ENCODE measurements at places on chromosomes 13 and 19. TPM values are rescaled to one million over a fixed set of nuclear protein-coding genes. Genes with fewer than 3 reads are reported as not detected.

Gene KLHL1
- polyA plus RNA-seq = 0.55 TPM

Gene KLK15
- polyA plus RNA-seq = not detected

Gene GGN
- polyA plus RNA-seq = 0.48 TPM

Gene RDH8
- polyA plus RNA-seq = 0.40 TPM

Gene TRIP10
- polyA plus RNA-seq = 48.7 TPM

Gene SMIM17
- polyA plus RNA-seq = 2.4 TPM

Gene COMMD6
- 218 TPM for polyA plus RNA-seq

Gene IZUMO4
- polyA plus RNA-seq = 6.2 TPM

Gene PABPC3
- 1.7 TPM for polyA plus RNA-seq

GRCh38 chr13:28093881-28094280 is 6.5 kb downstream of the FLT3 start:
- no peak for DNase-seq

DNA sequence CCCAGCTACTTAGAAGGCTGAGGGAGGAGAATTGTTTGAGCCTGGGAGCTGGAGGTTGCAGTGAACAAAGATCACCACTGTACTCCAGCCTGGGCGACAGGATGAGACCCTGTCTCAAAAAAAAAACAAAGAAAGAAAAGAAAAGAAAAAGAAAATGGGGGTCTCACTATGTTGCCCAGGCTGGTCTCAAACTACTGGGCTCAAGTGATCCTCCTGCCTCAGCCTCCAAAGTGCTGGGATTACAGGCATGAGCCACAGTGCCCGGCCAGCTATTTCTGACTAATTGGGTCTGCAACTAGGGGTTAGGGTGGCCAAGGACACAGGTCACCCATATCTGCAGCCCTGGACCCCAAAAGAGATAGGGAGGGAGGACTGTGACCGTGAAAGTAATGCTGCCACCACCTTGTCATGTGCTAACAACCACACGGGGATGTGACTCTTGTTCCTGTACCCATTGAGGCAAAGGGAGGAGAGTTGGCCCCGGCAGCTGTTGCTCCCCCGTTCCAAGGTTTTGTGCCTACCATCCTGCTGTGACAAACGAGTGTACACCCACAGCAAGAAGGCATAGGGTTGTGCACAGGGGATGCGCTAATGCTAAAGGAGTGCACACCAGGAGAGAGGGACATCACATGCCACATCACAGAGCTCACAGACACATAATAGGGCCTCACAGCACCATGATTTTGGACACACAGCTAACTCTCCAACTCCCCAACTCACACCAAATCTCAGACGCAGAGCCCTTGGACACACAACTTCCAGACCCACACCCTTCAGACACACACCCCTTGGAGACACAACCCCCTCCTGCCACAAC is 619 bp downstream of the MEF2B start:
- no peak for DNase-seq

DNA sequence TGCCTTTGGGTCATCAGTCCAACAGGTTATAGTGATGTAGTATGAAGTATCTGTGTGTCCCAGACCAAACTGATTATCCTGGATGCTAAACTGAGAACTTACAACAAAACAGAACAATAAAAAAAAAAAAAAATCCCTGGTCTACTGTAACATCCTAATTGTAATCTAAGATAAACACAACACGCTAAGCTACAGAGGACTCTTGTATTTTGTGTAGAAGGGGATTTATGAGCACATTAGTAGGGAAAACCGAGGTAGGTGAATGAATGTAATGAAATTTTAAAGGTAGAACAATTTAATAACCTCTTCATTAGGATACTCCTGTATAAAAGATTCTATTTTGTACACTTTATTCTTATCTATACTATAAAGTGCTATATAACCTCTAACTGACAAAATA is 424.1 kb downstream of the NDFIP2 start:
- DNase-seq = no peak

- DNase-seq = no peak
Measured at GRCh38 chr13:50257646-50258045, 242.4 kb downstream of the KCNRG start.

DNA sequence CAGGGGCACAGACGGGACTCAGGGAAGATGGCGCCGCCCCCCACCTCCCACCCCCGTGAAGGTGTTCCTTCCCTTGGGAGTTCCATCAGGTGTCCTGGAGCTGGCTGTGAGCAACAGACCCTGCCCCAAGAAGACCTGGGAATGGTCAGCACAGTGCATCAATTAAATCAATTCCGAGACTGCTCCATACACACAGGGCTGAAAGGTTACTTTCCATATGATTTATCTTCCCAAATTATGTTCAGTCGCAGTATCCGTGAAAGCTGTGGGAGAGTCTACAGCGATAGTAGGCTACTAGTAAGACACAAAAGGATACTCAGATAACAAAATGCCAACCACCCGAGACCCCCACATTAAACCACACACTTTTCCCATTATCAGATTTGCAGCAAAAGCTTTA is 71.8 kb upstream of the PABPC3 start:
- no peak for DNase-seq

- no peak for DNase-seq
Measured at GRCh38 chr13:43986421-43986981, 106.8 kb downstream of the LACC1 start.

- DNase-seq = no peak
Measured at GRCh38 chr13:99465454-99465853, 35.8 kb upstream of the TM9SF2 start.

GRCh38 chr13:63463782-63464610 is 2048.3 kb upstream of the PCDH20 start:
- no peak for DNase-seq

DNA sequence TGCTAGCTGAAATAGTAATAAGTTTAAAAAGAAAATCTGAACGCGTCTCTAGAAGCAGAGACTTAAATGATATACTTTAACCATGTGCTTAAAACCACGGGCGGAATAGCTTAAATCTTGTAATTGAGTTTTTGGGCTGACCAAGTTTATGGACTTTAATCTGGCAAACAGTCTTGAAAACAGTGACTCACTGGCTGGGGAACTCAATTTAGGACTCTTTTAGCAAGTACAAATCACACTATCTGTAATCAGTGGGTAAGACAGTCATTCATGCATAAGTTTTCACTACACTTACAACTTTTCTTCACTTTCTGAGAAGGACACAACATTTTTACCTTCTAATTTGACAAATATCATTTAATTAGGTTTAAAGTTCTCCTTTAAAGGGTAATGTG is 26.8 kb downstream of the ZNF627 start:
- DNase-seq = no peak

GRCh38 chr19:29944390-29945012 is 2.5 kb downstream of the URI1 start:
- no peak for DNase-seq

GRCh38 chr13:110714797-110715394 is 1.4 kb downstream of the ING1 start:
- DNase-seq = no peak

DNA sequence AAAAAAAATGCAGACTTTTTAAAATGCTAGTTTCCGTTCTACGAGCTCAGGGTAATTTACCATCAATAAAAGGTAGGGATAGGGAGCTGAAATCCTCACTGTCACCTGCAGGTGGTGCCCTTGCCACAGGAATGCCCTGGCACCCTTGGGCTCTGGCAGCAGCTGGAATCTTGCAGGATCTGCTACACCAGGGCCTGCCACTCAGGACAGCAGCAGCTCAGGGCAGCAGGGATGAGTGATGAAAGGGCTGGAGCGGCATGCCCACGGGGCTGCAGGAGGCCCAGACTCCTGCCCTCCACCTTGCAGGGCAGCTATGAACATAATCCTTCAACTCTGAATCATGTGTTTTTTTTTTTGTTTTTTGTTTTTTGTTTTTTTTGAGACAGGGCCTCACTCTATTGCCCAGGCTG is 54.0 kb downstream of the GNG7 start:
- peak; percentile 62 for DNase-seq

DNA sequence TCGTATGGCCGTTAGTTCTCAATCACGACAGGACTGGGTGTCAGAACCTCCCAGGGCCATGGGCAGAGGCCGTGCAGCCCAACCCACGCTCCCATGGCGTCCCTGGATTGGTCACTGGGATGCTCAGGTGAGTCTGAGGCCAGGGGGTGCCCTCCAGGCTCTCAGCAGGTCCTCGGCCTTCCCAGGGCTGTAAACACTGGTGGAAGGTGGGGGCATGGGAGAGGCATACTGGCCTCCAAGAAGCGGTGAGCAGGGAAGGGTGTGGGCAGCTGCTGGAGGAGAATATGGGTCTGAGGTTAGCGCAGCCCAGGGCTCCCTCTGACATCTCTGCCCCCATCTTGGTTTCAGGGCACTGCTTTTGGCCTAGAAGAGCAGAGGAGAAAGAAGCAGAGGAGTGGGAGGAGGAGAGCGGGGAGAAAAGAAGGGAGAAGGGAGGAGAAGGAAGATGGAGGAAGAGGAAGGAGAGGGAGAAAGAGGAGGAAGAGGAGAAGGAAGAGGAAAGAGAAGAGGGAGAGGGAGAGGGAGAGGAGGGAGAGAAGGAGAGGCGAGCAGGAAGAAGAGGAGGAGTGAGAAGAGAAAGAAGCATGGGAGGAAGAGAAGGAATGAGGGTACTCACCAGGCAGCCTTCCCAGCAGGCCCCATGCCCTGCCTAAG is 62.3 kb downstream of the CEBPG start:
- DNase-seq = no peak

- DNase-seq = no peak
Measured at GRCh38 chr13:41809962-41810361, 150.9 kb downstream of the VWA8 start.

DNA sequence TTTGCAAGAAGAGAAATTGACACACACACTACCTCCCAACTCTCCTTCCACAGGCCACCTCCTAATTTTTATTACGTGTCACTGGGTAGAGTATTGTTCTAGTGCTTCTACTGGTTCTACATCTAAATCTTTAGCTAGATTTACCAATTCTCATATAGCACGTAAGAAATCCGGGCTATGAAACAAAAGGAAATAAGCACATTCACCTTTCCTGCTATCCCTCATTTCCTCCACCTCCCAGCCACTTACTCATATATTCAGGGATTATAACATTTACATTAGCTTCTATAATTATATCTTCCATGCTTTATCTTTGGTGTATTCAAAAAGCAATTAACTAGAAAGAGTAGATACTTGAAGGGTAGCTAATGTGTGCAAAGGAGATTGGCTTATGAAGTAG is 39.7 kb downstream of the USP12 start:
- DNase-seq = no peak

- no peak for DNase-seq
Measured at GRCh38 chr19:37845932-37846331, 60.5 kb downstream of the WDR87 start.

DNA sequence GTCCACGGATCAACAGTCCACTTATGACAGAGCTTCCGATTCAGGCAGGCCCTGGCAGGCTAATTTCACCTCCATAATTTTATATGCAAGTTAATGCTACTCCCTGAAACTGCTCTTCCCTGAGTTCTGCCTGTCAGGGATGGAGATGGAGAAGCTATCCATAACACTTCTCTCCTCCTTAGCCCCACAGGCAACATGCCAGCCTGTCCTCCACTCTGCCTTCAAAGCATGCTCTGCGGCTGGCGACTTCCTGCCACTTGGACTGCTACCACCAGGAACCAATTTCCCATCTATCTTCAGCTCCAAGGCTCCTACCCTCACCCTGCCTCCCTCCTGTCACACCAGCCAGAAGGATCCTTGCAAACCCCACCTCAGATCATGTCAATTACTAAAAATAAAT is 35.4 kb downstream of the GSX1 start:
- DNase-seq = no peak

DNA sequence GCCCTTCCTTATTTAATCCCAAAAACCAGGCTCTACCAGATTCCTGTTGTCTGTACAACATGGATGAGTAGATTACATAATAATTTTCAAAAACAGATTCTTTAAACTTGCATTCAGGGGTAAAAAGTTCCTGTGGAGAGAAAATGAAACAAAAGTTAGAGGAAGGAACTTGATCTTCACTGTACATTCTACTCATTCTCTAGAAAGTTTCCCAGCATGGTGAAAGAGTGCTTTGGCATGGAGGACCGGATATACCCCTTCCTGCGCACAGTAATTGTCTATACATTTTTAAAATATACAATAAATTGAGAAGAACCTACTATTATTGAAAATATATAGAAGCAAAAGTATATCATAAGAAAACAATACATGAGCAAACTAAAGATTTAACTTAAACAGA is 274.2 kb downstream of the ITGBL1 start:
- DNase-seq = no peak

DNA sequence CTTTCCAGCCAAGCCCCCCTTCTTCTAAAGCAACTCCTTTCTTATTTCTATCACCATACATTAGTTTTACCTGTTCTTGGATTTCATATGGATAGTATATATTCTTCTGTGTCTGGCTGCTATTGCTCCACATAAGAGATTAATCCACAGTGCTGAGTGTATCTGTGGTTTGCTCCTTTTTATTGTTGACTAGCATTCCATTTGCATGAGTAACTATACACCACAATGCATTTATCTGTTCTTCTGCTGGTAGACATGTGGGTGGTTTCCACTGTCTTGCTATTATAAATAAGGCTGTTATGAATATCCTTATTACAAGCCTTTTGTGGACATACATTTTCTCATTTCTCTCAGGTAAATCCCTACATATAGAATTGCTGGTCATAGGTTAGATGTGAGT is 138.2 kb downstream of the SLC7A1 start:
- DNase-seq = no peak

GRCh38 chr13:28099396-28100149 is 803 bp downstream of the FLT3 start:
- DNase-seq = no peak

- no peak for DNase-seq
Measured at GRCh38 chr19:13001166-13001501, 5.9 kb downstream of the NFIX start.

DNA sequence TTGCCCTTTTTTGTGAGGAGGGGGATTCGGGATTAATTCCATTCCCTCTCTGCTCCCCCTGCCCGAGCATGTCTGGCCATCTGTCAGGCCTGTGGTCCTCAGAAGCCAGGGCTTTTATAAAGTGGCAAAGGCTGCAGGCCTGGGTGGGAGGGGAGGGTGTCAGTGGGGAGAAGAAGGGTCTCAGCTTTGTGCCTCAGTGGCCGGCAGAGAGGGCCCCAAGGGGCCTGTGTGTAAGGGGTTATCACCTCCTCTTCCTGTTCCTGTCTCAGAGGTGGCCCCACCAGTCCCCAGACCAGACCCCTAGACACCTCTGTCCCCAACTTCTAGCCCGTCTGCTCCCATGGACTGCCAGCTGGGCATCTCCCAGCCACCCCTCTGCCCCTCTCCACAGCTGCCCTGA is 3.4 kb upstream of the NUMBL start:
- DNase-seq = no peak
